ENCODE measurements at places on chromosomes 2 and 18. TPM values are rescaled to one million over a fixed set of nuclear protein-coding genes. Genes with fewer than 3 reads are reported as not detected.

DNA sequence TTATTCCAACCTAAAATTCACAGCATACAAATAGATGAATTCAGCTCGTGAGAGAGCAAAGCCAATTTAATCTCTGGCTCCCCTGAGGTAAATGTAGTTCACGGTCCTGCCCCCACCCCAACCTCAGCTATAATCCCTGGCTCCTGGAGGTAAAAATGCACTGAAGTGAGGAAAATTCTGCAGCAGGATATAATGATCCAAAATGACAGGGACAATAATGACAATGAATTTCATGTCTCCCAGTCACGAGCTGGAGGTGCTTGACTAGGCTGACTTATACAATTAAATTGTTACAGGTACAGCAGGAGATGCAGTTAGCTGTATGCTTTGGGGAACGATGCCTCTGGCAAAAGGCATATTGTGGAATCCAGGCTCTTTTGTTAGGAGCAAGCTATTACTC, 82.0 kb downstream of the GPD2 start:
- no peak for DNase-seq

DNA sequence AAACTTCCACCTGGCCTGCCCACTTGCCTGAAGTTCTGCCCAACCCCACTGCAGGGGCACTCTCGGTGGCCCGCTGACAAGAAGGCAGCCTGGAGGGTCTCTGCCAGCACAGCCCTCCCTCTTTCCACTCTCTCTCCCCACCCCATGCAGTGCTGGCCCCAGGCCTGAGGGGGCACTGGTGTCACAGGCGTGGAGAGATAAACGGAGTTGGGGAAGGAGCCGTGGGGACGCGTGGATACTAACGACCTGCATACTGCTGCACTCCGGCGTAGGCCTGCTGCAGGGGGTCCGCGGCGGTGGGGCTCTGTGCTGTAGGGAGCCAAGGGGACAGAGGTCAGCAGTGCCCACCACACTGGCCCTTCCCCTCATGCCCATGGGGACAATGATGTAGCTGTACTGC, 299.3 kb downstream of the CELF4 start:
- no peak for DNase-seq

GRCh38 chr18:23752796-23753195, 63.5 kb downstream of the LAMA3 start:
- no peak for DNase-seq

DNA sequence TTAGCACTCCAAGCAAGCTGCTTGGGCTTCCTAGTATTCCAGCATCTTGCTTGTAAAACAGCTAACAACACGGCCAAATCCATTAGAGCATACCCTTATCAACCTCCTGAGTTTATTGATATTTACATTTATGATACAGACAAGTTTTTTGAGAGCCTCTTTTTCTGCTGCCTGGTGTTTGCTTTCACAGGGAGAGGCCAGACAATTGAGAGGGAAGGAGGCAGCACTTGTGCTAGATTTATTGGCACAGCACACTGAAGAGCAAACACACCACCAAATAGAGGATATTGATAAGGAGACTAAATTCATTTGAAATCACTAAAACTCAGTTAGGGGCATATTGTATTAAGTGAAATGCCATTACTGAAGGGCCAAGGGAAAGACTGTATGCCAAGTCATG, 1142.3 kb upstream of the FANCL start:
- no peak for DNase-seq

DNA sequence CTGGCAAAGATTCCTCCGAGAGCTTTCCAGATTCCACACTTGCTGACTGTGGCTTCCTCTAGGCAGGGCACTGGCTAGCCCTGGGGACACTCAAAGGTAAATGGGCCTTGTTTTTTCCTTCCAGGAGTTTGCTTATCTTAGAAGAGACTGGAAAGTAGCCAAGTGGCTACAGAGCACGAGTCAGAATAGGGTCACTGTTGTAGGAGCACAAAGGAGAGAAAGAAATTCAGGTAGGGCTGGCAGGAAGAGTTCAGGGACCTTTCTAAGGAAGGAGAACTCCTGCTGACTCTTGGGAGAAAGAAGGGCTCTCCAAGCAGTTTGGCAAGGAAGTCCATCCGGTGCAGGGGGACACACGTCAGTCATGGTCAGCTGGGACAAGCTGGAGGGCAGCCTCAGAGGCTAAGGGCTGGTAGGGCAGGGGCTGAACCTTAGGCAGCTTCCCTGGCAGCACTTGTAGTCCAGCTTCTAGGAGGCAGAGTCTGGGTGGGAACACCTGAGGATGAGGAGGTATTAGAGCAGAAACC, 39.5 kb downstream of the NIFK start:
- DNase-seq, result peak; percentile 79

DNA sequence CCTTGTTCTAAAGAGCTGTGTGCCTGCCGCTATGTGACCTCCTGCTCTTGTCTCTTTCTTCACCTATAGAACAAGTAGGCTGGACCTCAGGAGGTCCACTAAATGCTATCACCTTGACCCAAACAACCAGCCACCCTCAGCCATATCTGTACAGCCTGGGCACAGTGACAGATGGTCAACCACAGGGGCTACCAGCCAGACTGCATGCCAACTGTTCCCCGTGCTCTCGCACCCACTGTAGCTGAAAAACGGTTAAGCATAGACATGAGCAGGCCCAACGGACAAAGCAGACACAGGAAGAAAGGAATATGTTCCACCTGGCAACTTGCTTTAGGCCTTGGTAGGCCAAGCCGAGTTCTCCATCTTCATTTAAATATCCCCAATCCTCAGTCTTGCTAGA, 43.2 kb upstream of the ACAA2 start:
- DNase-seq, result no peak

- no peak for DNase-seq
Observed at GRCh38 chr2:236095504-236095903, 72.7 kb downstream of the GBX2 start.

DNA sequence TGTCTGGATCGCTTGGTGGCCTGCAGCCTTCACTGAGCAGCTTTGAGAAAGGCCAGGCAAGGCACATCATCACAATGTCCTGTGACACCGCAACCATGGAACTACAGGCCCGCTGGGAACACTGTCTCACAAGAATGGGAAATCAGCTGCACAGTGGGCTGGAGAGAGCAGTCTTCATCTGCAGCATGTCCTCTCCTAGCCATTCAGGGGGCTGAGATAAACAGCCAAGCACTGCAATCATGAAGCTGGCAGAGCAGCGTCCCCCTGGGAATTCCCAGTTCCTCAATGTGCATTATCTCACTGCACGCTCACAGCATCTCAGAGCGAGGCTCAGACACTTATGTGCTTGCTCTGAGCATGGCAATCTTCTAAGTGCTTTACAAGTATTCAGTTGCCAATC, 1.9 kb downstream of the CMPK2 start:
- DNase-seq, result no peak

GRCh38 chr2:126817172-126817571, 81.5 kb upstream of the TEX51 start:
- DNase-seq, result no peak

GRCh38 chr18:74624466-74624865, 26.8 kb downstream of the ZNF407 start:
- no peak for DNase-seq

DNA sequence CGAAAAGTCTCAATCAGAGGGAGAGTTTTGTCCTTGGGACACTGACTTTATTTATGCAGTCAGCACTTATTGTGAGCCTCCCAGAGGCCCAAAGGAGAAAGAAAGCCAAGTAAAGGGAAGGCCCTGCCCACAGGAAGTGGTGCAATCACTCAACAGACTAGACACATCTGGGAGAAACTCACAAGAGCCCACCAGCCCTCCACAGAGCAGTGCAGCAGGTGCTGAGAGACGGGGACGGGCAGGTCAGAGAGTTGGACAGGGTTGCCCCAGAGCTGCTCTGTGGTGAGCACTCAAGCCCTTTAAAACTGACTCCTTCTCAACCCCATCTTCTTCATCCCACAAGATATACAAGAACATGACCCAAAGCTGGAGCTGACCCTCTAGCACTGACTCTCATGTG, 96.0 kb downstream of the TFCP2L1 start:
- DNase-seq, result no peak

GRCh38 chr2:217108086-217108485, 248.2 kb upstream of the TNP1 start:
- no peak for DNase-seq

DNA sequence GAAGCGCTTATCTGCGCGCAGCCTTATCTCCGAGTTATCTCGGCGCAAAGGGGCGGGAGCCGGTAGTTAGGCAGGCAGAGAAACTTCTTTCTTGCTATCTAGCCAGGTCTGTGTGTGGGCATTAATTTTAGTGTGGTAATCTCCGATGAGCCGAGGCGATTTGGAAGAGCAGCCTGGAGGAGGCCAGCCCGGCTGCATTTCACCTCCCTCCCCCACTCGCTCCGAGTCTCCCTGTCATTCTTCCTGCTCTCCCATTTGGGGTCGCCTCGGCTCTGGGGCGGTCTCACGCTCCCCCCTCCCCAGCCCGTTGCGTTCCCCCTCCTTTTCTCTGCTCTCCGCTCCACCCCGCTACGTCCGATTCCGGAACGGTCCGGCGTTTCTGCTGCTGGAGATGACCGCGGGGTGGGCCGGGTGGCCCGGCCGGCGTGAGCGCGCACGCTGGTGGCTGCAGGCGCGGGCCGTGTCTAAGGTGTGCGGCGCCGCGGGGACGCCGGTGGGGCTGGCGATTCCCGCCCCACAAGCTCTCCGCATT, 566 bp downstream of the GATA6 start:
- DNase-seq, result no peak

DNA sequence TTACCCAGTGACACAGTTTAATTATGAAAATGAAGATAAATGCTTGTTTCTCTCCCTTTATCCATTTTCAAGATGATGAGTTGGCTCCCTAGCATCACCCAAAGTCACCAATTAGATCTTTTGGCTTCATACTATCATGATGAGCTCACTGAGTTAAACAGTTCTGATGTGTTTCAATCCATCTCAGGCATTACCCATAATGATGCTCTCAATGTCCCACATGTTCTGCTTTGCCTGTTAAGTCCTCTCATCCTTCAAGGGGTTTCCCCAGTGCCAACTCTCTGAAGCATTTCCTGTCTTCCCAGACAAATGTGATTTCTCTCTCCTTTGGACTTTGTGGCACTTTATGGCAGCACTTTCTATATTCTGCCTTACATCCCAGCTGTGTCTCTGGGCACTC, 92.6 kb downstream of the EPB41L3 start:
- no peak for DNase-seq

DNA sequence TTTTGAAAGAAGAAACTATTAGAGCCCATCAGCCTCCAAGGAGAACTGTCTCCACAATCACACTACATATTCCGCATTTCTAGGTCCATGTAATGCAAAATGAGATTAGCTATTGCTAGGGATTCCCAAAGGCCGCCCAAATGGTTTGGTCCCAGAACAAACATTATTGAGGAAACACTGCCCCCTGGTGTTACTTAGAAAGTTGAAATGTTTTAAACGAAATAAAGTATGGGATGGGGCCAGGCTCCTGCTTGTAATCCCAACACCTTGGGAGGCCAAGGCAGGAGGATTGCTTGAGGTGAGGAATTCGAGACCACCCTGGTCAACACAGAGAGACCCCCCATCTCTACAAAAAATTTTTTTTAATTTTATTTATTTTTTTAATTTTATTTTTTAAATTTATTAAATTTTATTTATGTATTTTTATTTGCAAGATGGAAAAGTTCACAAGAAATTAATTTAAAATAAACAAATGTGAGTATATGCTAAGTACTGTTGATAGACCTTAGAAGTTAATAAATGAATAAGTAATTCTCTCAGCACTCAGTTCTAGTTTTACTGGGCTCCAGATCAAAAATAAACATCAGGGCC, 5.5 kb downstream of the NHEJ1 start:
- DNase-seq, result no peak

DNA sequence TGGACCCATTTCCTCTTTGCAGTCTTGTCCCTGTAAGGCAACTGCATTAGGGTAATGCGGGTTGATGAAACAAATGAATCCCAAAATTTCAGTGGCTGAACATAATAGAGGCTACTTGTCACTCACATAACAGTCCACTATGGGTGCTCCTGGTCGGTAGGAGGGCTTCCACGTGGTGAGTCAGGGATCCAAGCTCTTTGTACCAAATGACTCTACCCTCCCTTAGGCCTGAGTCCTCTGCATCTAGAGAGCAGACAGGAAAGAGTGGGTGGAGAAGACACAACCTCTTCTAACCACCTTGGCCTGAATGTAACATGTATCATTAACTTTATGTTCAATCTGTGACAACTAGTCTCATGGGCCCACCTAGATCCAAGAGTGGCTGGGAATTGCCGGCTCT, 86.2 kb upstream of the HAAO start:
- no peak for DNase-seq

DNA sequence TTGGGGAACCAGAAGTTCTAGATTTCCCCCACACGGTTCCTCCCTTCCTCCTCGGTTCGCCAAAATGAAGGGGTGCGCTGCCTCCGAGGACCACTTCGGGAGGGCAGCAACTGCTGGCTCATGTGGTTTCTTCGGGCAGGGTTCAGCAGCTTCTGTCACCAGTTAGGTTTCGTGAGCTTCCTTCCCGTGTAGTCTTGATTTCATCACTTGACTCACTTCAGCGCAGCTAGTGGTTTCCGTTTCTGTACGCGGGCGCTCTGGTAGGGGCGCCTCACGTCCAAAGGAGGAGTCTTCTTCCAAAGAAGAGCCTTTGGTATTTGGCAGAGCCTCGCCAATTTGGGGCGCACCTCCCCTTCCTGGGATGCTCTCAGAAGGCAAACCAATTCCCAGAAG, 485 bp upstream of the GALNT3 start:
- peak; percentile 52 for DNase-seq

DNA sequence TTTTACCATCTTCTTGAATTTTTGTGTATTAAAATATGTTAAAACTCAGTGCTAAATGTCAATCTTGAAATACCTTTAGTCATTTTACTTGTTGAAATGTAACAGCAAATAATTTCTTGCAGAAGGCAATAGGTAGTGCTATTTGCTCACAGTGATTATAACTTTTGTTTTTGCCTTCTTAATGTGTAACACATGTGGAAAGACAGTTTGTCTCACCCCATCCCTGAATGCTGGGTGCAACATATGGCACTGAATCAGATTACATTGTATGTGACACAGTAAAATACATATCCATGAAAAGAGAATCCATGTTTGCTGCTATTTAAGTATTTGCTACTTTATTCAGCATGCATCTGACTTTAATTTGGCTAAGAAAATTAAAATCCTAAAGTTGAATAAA, 35.3 kb downstream of the FRZB start:
- no peak for DNase-seq

GRCh38 chr2:232367591-232368233, 10.8 kb upstream of the ALPP start:
- DNase-seq, result no peak

GRCh38 chr2:78910376-78910775, 115.1 kb upstream of the REG3G start:
- no peak for DNase-seq

- DNase-seq, result no peak
Observed at GRCh38 chr2:59339837-59340207, 1098.7 kb upstream of the FANCL start.

The MAPK4 gene
- not detected for total RNA-seq

The MOCOS gene
- total RNA-seq, result 30.4 TPM

The SP110 gene
- 6.8 TPM for total RNA-seq

The RAD51AP2 gene
- not detected for total RNA-seq

The CFAP65 gene
- not detected for total RNA-seq

The C2orf78 gene
- not detected for total RNA-seq

The AMER3 gene
- not detected for total RNA-seq

The RIT2 gene
- not detected for total RNA-seq

The COL4A4 gene
- 6.0 TPM for total RNA-seq

The MDH1B gene
- 4.1 TPM for total RNA-seq

The IL1RL1 gene
- 0.55 TPM for total RNA-seq

The ONECUT2 gene
- 0.40 TPM for total RNA-seq

The RTP5 gene
- not detected for total RNA-seq
